ENCODE measurements at places on chromosomes 6 and 20.

DNA sequence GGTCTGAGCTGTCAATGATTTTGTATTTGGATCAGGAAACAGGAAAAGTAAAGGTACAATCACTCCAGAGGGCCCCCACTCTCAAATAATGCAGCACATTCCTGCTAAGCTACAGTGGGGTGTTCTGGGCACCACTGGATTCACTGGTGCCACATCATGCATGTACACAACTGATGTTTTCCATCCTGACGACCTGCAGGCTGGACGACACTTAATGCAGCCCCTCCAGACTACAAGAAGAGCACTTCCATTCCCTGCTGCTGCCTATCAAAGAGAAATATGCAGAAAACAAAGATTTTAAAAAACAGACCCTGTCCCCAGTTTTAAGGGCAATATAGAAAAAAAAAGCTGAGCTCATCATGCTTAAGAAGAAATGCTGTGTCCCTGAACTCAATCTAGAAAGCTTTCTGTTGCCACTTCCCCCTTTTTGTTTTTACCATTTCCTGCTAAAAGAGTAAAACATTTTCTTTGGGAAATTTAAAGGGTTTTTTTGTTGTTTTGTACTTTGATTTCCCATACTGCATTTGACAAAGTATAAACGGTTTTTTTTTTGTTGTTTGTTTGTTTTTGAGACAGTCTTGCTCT is 35.5 kb downstream of the ABHD12 start:
- H3K27ac ChIP-seq: no peak overlapping the region
- no peak overlapping the region for H3K4me3 ChIP-seq

DNA sequence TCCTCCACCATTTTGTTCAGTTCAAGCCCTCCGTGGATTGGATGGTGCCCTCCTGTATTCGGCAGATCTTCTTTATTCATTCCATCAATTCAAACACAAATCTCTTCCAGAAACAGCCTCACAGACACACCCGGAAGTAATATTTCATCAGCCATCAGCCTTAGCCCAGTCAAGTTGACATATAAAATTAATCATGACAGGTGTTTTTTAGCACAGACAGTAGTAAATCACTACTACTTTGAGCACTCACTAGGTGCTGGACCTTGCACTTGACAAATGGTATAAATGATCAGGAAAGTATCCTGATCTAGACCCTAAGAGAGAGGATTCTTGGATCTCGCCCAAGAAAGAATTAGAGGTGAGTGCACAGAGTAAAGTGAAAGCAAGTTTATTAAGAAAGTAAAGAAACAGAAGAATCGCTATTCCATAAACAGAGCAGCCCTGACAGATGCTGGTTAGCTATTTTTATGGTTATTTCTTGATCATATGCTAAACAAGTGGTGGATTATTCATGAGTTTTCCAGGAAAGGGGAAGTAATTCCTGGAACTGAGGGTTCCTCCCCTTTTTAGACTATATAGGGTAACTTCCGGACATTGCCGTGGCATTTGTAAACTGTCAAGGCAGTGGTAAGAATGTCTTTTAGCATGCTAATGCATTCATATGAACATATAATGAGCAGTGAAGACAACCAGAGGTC is 194.6 kb upstream of the LAMP5 start:
- no peaks in the 10 kb centered on the region for H3K27me3 ChIP-seq
- H3K36me3 ChIP-seq: no peaks in the 10 kb centered on the region
- H3K4me1 ChIP-seq: peaks cover 8% of the 10 kb centered on the region
- H3K27ac ChIP-seq: no peak overlapping the region
- H3K4me3 ChIP-seq: no peak overlapping the region
- no peak for DNase-seq

GRCh38 chr6:153130515-153131036 is 506 bp downstream of the RGS17 start:
- H3K27me3 ChIP-seq: peaks cover 47% of the 10 kb centered on the region
- DNase-seq: no peak
- H3K4me3 ChIP-seq: peak overlapping the region; percentile 79
- peaks cover 14% of the 10 kb centered on the region for H3K4me1 ChIP-seq
- H3K27ac ChIP-seq: no peak overlapping the region

- H3K36me3 ChIP-seq: no peaks in the 10 kb centered on the region
- no peak overlapping the region for H3K27ac ChIP-seq
- DNase-seq: no peak
Measured at GRCh38 chr20:57024849-57025248, 241.6 kb downstream of the BMP7 start.

DNA sequence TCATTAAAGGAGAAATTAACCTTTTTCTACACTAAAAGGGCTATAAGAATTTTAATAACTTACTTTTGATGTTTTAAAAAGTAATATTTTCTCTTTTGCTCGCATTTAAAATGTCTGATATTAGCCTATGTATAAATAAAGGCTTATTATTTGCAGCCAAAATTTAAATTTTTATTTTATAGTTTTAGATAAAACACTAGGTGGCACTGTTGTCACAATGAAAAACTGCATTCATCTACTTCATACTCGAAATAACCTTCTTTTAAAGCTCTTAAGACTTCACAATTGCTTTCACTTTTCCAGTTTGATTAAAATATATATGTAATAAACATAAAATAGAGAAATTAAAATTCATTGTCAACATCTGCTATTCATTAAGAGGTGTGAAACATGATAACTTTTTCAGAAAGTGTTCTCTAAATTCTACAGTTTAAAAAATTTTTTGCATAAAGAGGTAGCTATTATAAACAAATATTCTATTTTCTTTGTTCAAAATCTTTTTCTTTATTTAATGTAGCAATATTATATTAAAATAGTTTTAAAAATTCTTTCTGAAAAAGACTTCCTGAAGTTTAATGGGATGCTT is 78.8 kb upstream of the DEFB112 start:
- no peaks in the 10 kb centered on the region for H3K27me3 ChIP-seq
- H3K4me1 ChIP-seq: no peaks in the 10 kb centered on the region
- no peak overlapping the region for H3K4me3 ChIP-seq
- H3K36me3 ChIP-seq: no peaks in the 10 kb centered on the region
- H3K27ac ChIP-seq: no peak overlapping the region

DNA sequence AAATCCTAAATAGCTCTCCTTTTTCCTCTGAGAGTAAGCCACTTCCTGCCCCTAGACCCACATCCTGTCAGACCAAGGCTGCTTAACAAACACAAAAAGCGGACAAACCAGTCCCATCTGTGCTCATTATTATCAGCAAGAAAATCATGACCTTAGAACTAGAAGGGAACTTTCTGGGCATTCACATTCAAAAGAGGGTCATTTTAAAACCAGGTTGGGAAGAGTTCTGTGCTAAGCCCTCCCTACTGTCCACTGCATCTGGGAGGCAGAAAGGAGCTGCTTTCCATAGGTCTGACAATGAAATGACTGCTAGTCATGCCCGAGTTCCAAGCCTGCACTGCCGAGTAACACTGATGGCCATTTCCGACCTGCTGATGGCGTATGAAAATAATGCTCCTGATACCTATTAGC is 15.4 kb downstream of the EZR start:
- H3K4me1 ChIP-seq: peaks cover 88% of the 10 kb centered on the region
- DNase-seq: peak; percentile 38
- H3K36me3 ChIP-seq: peaks cover 27% of the 10 kb centered on the region
- peak overlapping the region; percentile 89 for H3K27ac ChIP-seq

All from activated T-helper 1 cell treated with anti-CD3 and anti-CD28 coated beads, Interleukin-12 subunit alpha, Interleukin-12 subunit beta, Interleukin-2, Interleukin-4 antibody, amounts not matched to agents 30 ng/mL and 10 ng/mL and 1 ng/mL, durations not matched to agents 14 hours and 24 hours and 36 hours (primary cell).